Activated CD4-positive, alpha-beta T cell treated with anti-CD3 and anti-CD28 coated beads, Interleukin-2, amount 50 U/mL, for 4 hours (primary cell): ENCODE measurements at places on chromosomes 16 and 17.

- no peak for DNase-seq
These were observed 110.3 kb upstream of the RBL2 start for GRCh38 chr16:53323924-53324323.

- DNase-seq = no peak
These were observed 8.4 kb downstream of the ACSF3 start for GRCh38 chr16:89102041-89102471.

DNA sequence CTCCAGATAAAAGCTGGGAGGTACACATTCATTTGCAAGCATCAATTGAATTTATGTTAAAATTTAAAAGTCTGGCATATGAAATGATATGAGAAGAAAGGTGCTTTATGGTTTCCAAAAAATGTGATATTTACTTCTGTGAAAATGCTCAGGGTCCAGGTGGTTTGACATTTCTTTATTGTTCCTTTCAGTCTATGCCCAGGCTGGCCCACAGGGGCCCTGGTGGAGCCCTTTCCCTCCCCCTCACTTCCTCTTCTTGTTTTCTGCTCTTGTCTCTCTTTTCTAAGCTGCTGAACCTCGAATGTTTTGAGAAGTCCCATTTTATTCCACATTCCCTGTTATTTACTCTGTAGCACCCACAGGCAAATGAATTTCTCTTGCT is 127.8 kb downstream of the HS3ST3B1 start:
- no peak for DNase-seq

DNA sequence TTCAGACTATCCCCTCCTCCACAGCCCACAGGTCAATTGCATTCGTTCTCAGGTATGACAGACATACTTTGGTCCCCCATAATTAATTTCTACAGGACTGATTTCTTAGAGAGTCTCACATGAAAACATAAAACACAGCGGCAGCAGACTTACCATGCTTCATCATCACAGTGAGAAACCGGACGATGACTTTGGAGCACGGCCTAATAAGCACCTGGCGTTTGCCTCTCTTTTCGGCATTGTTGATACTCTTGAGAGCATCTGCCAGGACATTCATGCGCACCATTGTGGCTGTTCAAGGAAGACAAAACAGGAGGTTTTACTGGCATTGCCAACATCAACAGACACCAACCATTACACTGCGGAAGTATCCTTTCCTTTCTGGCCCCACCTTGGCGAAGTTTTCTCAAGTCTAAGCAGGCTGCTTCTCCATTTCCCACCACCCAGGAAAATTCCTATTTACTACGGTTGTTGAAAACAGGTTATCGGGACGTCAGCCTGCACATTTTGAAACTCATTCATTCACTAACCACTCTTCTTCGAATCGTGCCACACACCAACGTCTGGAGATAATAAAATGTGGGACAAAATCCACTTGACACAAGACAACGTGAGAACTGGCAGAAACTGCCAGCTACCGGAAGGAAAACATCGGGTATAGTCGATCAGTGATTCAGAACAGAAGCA is 1.2 kb downstream of the RPS15A start:
- DNase-seq = no peak

DNA sequence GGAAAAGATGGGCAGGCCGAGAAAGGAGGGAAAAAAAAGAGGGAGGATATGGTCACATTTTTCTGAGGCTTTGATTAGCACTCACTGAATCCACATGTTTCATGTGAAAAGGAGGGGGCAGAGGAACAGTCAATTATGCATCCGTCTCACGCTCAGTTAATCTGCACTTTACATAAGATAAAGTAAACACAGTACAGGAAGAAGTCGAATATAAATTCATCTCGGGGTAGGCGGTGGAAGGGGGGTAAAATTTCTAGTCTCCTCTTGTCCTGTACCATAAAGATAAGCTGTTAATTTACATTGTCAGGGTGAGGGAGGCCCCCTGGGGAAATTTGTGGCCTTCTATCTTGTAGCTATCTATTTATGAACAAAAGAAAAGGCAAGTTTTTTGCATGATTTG is 73.1 kb upstream of the CES5A start:
- DNase-seq = no peak

- no peak for DNase-seq
These were observed 2.6 kb upstream of the MTHFSD start for GRCh38 chr16:86557587-86557986.

DNA sequence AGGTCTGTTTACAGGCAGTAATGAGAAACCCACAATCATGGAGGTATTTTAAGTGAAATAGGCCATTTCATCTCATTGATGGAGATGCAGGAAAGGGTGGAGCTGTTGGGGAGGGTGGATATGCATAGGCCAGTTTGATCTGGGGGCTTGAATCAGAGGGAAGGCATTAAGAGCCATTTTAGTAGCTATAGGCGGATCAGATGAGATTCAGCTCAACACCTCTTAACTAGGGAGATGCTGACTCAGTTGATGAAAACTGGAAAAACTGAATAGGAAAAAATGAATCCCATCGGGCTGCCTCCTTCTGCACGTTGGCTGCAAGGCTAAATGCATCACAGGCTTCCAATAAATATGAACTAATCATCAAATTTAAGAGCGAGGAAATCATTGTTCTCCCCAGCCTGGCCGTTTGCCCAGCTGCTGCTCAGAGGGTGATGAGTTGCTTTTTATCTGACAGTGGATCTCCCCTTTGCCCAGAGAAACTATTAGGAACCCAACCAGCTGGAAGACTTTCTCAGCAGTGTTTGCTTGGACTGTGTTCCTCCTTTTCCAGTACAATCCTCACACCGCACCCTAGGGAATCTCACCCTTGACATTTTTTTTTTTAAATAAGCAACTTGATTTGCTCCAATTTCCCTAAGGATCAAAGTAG is 149.6 kb downstream of the SOX9 start:
- DNase-seq = no peak

DNA sequence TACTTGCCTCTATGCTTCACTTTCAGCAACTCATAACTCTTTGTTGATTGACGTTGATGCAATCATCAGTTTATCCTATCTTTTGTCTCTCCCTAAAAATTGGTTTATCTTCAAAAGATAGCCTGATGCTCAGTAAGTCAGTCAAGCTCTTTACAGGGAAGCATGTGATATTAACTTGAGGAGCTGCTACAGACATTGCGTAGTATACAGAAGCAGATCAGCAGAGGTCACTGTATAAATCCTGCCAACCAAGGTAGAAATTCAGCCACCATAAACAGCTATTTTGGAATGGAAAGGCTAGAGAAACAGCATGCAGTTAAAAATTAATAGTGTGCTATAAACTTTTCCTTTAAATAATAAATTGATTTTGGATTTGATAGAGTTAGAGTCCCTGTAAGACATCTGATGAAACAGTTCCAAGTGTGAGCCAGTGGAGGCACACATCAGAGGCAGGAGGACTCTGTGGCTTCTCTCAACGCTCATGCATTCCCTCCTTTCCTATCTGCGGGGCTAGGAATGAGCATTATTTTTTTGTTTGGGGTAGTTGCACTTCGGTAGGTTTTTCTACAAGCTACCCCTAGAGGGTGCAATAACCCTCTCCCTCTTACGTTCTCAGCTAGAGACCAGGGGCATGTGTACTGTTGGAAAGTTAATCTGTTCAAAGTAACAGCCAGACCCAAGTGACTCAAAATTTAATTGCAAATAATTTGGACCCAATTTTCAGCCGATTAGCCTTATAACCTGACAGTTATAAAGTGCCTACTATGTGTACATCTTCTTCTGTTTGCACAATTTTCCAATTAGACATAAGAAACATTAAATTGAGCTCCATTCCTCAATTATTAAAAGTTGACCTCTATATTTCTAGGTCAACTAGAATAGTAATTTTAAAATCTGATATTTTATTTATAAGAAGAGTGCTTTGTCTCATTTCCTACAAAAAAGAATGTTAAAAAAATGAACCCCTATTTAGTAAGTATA is 647.7 kb upstream of the SOX9 start:
- no peak for DNase-seq
